LNCaP clone FGC (cell line): ENCODE measurements at places on chromosomes 5 and 9.

DNA sequence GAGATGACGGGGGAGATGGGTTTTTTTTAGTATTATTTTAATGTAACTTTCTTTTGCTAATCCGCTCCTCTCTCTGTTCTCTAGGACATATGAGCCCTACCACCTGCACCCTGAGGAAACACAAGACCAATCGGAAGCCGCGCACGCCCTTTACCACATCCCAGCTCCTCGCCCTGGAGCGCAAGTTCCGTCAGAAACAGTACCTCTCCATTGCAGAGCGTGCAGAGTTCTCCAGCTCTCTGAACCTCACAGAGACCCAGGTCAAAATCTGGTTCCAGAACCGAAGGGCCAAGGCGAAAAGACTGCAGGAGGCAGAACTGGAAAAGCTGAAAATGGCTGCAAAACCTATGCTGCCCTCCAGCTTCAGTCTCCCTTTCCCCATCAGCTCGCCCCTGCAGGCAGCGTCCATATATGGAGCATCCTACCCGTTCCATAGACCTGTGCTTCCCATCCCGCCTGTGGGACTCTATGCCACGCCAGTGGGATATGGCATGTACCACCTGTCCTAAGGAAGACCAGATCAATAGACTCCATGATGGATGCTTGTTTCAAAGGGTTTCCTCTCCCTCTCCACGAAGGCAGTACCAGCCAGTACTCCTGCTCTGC is 4.8 kb downstream of the MSX2 start:
- DNase-seq: no peak

DNA sequence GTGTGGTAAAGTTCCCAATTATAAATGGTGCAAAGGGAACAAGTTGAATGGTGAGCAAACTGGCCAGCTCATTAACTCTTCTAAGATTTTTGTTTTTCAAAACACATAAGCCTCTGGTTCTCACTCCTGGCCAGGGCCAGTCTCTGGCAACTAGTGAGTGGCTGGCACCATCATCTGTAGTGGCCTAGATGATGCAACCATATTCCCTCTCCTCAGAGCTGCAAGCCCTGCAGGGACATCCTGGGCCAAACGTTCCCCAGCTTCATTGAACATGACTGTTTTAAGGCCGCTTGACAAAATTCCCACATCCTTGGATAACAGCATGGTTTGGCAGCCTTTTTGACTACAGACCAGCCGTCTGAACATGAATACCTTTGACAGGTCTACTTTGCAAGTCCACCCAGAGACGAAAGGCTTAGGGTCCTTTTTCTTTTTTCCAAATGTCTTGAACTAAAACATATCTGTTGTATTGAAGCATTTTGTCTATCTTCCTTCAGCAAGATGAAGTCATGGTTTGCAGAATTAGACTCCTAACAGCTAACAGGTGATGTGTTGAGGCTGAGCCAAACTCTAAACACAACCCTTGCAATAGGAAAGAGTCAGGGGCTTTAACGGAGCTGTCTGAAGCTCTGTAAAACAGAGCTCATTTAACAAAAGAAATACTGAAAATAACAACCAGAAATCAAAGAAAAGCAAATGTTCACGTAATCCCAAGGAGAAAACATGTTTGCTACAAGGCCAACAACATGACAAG is 23.8 kb downstream of the MACROH2A1 start:
- no peak for DNase-seq

GRCh38 chr5:79236362-79236969 is 535 bp downstream of the JMY start:
- no peak for DNase-seq

- no peak for DNase-seq
These were observed 1082.5 kb upstream of the WWC1 start for GRCh38 chr5:167208911-167209310.

GRCh38 chr5:132474131-132474723 is 16.3 kb downstream of the IRF1 start:
- no peak for DNase-seq

DNA sequence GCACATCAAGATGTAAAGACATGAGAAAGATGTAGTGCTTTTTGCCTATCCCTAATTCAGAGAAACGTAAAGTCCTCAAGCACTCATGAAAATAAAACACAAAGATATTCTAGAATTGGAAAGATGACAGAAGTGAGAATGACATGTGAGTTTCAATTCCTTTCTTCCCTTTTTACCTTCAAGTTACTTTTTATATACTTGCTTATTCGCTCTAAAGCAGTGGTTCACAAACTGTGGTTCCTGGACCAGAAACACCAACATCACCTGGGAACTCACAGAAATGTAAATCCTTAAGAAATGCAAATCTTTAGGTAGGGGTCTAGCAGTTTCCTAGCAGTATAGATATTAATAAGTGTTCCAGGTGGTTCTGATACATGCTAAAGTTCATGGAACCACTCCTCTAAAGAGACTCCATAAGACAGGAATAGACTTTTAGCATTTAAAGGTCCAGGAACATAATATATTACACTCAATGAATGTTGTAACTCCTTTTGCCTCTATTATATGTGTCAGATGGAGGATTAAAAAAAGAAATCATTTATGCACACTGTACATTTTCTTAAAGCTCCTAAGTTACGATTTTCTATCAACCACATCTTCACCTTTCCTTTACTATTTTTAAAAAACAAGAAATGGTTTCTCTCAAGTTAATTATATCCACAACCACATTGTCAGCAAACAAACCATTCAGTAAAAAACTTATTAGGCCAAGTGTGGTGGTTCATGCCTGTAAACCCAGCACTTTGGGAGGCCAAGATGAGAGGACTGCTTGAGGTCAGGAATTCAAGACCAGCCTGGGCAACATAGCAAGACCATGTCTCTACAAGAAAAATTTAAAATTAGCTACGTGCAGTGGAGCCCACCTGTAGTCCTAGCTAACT is 39.9 kb downstream of the ERP44 start:
- no peak for DNase-seq

GRCh38 chr9:127222388-127223095 is 42.0 kb upstream of the GARNL3 start:
- DNase-seq: no peak

DNA sequence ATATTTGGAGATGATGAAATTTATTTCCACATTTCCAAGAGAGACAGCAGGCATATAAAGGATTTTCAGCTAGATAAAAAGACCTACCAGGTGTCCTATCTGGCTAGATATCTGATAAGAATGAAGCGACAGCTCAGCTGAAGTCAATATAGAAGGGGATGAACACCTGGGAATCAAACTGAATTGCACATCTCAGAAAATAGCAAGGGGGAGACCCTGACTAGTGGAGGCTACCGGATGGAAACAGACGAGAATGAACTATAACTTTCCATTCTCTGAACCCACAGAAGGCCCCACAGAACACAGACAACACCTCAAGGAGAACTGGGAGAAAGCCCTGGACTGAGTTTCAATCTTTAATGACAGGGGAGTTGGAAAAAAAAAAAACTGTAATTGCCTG is 51.1 kb downstream of the CPLANE1 start:
- no peak for DNase-seq

GRCh38 chr5:83034528-83035207 is 42.5 kb downstream of the TMEM167A start:
- no peak for DNase-seq

GRCh38 chr5:53037141-53037859 is 48.1 kb downstream of the ITGA2 start:
- no peak for DNase-seq

DNA sequence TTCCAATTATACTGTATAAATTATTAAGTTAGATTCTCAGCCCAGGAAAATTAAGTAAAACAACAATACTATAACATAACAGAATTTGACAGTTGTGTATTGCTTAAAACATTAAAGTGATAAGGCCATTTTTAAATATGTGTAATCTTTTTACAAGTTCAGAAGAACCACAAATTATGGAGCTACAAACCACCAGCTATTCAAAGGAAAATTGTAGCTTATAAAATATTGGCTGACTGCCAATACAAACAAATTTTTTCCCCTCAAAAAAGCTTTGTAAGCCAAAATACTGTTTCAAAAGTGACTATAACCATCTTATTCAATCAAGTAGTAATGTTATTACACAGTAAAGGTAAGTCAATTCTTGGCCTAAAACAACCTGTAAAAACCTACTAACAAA is 21.9 kb downstream of the STRBP start:
- DNase-seq: no peak

- no peak for DNase-seq
These were observed 217.0 kb downstream of the GAS1 start for GRCh38 chr9:86730163-86730928.

DNA sequence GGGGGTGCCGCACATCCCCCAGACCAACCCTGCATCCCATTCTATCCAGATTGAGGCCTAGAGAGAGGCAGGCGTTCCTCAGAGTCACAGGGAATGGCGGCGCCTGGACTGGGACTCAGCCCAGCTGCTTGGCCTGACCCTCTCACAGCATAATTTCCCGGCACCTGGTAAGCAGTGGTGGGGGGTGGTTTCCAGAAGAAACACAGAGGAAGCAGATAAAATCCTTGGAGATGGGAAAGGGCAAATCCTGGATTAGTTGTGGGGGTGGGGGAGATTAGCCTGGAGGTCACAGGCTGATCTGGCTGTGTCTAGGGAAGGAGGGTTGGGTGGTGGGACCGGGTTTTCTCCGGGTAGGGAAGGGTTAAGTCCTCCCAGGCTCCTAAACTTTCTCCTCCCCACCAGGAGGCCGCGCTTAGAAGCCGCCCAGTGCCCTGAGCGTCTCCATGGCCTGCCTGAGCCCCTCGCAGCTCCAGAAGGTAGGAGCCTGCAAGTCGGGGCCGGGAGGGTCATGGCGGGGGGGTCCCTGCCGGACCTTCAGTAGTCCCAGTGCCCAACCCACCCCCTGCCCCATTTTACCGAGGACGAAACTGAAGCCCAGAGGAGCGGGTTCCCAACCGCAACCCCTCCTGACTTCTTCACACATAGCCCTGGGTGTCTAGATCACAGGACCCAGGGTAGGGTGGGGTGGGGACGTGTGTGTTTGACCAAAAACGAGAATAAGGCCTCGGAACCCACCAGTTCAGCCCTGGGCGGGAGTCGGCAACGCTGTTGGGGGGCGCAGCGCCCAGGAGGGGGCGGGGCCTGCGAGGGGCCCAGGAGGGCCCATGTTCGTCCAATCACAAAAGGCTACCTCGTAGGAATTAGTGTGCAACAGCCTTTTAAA is 1.3 kb downstream of the PHYHD1 start:
- no peak for DNase-seq

GRCh38 chr9:126081746-126082145 is 244.9 kb upstream of the MVB12B start:
- DNase-seq: peak; percentile 46

- no peak for DNase-seq
These were observed 29.8 kb downstream of the PHF2 start for GRCh38 chr9:93606187-93606586.

DNA sequence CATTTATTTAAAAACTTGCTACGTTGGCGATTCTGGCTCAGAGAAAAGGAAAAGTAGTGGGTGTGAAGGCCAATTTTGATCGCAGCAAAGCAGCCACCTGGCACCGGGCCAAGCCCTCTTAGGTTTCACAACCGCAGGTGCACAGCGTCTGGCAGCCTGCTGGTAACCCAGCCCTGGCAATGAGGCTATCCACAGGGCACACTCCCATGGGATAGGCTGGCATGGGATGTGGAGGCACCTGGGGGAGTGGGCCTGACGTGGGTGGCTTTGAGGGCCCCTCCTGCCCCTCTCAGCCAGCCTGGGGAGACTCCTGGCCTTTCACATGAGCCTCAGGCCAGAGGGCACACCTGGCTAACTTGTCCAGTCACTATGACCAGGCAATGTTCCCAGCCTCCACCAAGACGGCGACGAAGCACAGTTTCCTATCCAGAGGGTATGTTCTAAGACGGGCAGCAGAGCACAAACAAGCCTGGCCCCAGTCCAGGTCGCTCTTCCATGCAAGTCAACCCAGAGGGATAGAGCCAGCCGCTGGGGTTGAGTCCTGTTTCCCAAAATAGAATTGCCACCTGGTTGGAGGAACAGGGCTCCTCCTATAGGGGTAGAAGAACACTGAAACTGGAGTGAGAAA is 19.0 kb downstream of the CMBL start:
- peak; percentile 79 for DNase-seq

DNA sequence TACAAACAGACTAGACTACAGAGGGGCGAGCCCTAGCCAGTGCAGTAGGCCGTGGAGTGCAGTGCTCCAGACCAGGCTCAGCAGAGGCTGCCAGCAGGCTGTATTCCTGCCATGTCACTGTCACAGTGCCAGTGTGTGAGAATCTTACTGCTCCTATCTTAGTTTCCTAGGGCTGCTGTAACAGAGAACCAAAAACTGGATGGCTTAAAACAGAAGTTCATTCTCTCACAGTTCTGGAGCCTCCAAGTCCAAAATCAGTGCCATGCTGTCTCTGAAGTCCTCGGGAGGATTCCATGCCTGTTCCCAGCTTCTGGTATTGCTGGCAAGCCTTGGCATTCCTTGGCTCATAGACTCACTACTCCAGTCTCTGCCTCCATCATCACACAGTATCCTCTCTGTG is 75.0 kb upstream of the SAP30L start:
- DNase-seq: no peak

DNA sequence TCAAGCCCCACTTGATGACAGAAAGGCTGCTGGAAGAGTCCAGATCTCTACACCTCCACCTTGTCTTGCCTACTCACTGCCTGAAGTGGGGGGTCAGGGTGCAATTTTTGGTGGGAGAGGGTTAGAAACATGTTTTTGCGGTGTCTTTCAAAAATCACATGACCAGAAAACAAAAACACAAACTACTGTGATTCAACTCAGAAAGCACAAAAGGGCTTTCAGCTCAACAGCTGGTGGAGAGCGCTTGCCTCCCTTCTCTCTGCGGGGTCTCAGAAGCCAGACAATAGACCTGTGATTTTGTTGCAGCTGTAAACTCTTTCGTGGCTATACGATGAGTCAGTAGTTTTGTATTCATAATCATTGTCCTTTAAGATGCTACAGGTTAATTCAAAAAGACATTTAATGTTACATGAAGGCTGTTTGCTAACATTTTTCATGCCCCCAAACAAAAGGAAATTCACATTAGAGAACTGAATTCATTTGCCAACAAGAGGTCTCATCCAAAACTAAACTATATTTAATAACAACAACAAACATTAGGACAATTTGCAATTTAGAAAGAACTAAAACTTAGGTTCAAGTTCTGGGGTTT is 172.6 kb upstream of the RAI14 start:
- no peak for DNase-seq

GRCh38 chr9:133257465-133257956 is 17.5 kb downstream of the ABO start:
- DNase-seq: no peak
